NCI-H187 (cell line): ENCODE measurements at places on chromosomes 6 and 20.
A peak's percentile ranks its signal among the peaks of the same experiment; 100 is the strongest.

GRCh38 chr6:87742106-87742505 is 40.1 kb upstream of the AKIRIN2 start:
- no peak for DNase-seq

DNA sequence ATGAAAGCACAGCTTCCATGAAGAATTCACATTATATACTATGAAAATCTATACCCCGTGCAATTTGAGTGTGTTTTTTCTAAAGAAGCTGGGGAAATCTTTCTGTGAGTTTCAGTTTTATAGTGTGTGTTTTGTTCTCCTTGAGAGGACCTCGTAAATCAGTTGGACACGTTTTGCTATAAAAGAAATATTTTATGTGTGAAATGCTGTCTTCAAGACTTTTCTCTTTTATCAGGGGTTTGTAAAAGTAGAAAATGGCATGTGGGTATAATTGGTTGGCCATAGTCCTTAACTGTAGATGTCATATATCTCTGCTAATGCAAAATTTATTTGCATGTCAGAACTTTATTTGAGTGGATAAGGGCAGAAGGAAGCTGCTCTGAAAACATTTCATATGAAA is 186.2 kb downstream of the CDH4 start:
- DNase-seq: no peak

- DNase-seq: no peak
These were observed 1.6 kb downstream of the HLA-DQB1 start for GRCh38 chr6:32664827-32665362.

- DNase-seq: no peak
These were observed 437.7 kb upstream of the AGPAT4 start for GRCh38 chr6:161711515-161711914.

DNA sequence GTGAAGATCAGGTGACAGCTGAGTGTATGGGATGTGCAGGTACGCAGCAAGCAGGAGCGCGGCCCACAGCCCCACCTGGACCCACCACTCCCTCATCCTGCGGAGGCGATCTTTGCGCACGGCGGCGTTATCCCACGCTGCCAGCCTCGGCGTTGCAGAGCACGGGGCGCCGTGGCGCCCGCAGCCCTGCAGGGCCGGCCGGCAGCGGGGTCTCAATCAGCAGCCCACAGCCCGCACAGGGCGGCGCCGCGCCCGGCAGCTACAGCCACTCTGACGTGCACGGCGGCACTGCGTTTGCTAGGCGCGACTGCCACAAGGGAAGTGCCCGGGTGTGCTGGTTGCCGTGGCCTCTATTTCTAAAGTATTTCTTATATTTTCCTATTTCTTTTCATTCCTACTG is 46.9 kb downstream of the LAMA2 start:
- DNase-seq: no peak

GRCh38 chr6:168228676-168229367 is 90.8 kb downstream of the DACT2 start:
- no peak for DNase-seq

GRCh38 chr6:91812596-91813274 is 1225.9 kb upstream of the MAP3K7 start:
- no peak for DNase-seq

- DNase-seq: no peak
These were observed 888.4 kb upstream of the GJE1 start for GRCh38 chr6:141244366-141244765.

GRCh38 chr6:113591896-113592827 is 265.0 kb upstream of the MARCKS start:
- no peak for DNase-seq

GRCh38 chr6:25302151-25302550 is 23.0 kb downstream of the CARMIL1 start:
- DNase-seq: no peak

- DNase-seq: no peak
These were observed 46.3 kb downstream of the GOPC start for GRCh38 chr6:117555882-117556498.

DNA sequence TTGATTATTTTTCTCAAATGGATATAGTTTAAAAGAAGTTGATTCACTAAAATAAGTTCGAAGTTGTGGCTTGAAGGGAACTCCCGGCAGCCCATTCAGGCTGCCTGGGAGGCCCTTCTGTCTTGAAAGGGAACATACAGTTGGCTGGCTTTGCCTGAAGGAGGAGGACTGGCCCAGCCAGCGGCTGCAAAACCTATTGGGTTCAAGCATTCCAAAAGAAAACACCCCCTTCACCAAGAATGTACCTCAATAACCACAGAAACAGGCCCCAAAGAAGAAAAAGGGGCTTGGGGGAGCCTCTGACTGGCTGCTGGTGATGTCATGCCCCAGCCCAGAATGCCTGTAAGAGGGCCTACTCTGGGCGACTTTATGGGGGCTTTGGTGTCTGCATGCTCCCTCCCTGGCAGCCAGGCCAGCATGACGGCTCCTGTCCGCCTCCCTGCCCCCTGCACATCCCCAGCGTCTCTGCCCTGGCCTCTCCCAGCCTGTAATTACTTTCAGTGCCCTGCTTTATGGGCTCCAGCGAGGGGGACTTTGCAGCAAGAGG is 36.5 kb downstream of the MAFB start:
- no peak for DNase-seq

DNA sequence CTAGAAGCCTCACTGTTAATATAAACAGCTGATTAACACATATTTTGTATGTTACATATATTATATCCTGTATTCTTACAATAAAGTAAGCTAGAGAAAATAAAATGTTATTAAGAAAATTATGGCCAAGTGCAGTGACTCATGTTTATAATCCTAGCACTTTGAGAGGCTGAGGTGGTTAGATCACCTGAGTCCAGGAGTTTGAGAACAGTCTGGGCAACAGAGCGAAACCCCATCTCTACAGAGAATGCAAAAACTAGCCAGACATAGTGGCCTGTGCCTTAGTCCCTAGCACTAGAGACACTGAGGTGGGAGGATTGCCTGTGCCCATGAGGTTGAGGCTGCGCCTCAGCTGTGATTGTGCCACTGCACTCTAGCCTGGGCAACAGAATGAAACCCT is 81.9 kb downstream of the NCOA3 start:
- DNase-seq: no peak

GRCh38 chr6:80528115-80528514 is 421.6 kb downstream of the BCKDHB start:
- DNase-seq: no peak

GRCh38 chr20:43843096-43843964 is 71.3 kb upstream of the TOX2 start:
- DNase-seq: no peak

DNA sequence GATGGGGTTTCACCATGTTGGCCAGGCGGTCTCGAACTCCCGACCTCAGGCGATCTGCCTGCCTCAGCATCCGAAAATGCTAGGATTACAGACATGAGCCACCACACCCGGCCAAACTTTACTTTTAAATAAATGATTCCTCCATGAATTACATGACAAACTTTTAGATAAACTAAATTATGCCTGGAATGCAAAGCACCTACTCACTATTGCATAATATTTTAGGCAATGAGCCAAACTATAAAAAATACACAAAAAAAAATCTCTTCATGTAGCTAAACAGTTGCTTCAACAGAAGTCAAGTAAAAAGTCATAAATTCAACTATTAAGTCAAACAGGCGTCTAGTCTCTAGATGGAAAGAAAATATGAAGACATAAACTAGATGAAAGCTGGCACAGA is 56.5 kb downstream of the PTPRK start:
- no peak for DNase-seq

GRCh38 chr20:61405007-61405406 is 152.9 kb downstream of the CDH4 start:
- DNase-seq: no peak

DNA sequence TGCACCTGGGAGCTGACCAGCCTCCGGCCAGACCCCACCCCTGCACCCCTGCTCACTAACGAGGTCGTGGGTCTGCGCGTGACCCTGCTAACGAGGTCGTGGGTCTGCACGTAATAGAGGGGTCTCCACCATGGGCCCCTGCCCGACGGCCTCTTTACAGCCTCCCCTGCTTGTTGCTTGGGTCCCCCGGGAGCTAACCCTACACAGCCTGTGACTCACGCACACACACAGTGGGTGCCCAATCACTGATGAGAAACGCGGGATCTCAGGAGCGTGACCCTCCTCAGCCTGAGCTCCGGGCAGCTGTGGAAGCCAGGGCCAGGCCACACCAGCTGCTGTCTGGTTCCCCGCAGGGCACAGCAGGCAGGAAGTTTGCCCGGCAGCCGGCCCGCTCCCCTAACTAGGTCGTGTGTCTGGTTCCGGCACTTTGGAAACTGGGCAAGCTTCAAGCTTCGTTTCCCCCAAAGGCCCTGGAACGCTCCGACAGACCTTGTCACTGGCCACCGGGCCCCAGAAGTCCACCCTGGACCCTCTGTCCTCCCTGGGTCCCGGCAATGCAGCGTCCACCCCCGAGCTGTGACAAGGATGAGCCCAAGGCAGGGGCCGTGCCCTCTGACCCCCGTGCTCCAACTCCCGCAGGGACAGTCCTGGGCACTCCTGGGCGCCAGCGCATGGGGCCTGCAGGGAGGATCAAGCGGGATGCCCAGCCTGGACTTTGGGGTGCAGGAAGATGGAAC is 767 bp downstream of the PTK6 start:
- DNase-seq: no peak

GRCh38 chr20:815914-816606 is 17.5 kb upstream of the FAM110A start:
- DNase-seq: peak; percentile 16

DNA sequence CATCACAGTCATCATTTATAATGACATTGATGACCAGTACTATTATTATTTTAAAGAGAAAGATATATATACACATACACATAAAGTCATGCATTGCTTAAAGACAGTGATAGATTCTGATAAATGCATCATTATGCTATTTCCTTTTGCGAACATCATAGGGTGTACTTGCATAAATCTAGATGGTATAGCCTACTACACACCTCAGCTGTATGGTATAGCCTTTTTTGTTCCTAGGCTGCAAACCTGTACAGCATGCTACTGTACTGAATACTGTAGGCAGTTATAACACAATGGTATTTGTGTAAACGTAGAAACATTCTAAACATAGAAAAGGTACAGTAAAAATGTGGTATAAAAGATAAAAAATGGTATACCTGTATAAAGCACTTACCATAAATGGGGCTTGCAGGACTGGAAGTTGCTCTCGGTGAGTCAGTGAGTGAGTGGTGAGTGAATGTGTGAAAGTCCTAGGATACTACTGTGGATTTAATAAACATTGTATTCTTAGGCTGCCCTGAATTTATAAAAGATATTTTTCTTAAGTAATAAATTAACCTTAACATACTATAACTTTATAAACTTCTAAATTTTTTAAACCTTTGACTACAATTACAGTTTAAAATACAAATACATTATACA is 23.9 kb downstream of the QKI start:
- no peak for DNase-seq

DNA sequence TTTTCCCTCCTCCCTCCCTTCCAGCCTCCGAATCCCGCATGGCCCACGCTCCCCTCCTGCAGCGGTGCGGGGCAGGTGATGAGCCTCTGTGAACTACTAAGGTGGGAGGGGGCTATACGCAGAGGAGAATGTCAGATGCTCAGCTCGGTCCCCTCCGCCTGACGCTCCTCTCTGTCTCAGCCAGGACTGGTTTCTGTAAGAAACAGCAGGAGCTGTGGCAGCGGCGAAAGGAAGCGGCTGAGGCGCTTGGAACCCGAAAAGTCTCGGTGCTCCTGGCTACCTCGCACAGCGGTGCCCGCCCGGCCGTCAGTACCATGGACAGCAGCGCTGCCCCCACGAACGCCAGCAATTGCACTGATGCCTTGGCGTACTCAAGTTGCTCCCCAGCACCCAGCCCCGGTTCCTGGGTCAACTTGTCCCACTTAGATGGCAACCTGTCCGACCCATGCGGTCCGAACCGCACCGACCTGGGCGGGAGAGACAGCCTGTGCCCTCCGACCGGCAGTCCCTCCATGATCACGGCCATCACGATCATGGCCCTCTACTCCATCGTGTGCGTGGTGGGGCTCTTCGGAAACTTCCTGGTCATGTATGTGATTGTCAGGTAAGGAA is at the start of gene OPRM1:
OPRM1 (plus strand) TSS at position 10 of the 612 bp plus-strand sequence; CDS start at position 315, 305 bp downstream.
- DNase-seq: no peak

- DNase-seq: peak; percentile 91
These were observed 675 bp upstream of the TRERF1 start for GRCh38 chr6:42452171-42453030.

GRCh38 chr20:8473459-8473858 is 341.4 kb downstream of the PLCB1 start:
- DNase-seq: no peak
